Muscle of back (tissue), 13 donors: ENCODE measurements at places on chromosomes 3 and 15. TPM values are rescaled to one million over a fixed set of nuclear protein-coding genes. Genes with fewer than 3 reads are reported as not detected.

C3orf20 gene
- 0.18 TPM for polyA plus RNA-seq

PPARG gene
- polyA plus RNA-seq: 5.9 TPM

GOLGA6L7 gene
- polyA plus RNA-seq: not detected

CTXND1 gene
- polyA plus RNA-seq: 1.1 TPM

GNAT1 gene
- not detected for polyA plus RNA-seq

MKRN2OS gene
- 0.79 TPM for polyA plus RNA-seq

CAPN3 gene
- 448 TPM for polyA plus RNA-seq

P2RY14 gene
- polyA plus RNA-seq: 1.4 TPM

FEZF2 gene
- polyA plus RNA-seq: 0.08 TPM

SPSB4 gene
- 18.0 TPM for polyA plus RNA-seq

AGBL1 gene
- 18.5 TPM for polyA plus RNA-seq

CHL1 gene
- polyA plus RNA-seq: 5.8 TPM

COL6A5 gene
- 0.13 TPM for polyA plus RNA-seq
